ENCODE measurements at places on chromosomes 5 and 9. TPM values are rescaled to one million over a fixed set of nuclear protein-coding genes. Genes with fewer than 3 reads are reported as not detected.

DNA sequence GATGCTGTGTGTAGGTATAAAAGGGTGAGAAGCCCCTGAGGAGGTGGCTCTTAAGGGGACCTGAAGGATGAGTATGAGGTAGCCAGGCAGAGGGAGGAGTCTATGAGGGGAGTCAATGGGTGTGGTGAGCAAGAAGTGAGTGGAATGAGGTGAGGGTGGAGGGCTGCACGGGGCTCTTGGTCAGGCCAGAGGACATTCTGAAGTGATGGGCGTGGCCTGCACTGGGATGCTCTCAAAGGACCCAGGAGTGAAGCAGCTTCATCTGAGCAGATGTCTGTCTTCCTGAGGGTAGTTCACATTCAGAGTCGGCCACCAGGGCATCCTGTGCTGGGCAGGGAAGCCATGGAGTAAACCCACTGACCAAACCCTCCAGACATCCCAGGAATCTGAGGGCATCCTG lies 45.1 kb upstream of the SAP30L start:
- DNase-seq, result no peak

- no peak for DNase-seq
Measured at GRCh38 chr5:61732796-61733195, 400.7 kb downstream of the ZSWIM6 start.

DNA sequence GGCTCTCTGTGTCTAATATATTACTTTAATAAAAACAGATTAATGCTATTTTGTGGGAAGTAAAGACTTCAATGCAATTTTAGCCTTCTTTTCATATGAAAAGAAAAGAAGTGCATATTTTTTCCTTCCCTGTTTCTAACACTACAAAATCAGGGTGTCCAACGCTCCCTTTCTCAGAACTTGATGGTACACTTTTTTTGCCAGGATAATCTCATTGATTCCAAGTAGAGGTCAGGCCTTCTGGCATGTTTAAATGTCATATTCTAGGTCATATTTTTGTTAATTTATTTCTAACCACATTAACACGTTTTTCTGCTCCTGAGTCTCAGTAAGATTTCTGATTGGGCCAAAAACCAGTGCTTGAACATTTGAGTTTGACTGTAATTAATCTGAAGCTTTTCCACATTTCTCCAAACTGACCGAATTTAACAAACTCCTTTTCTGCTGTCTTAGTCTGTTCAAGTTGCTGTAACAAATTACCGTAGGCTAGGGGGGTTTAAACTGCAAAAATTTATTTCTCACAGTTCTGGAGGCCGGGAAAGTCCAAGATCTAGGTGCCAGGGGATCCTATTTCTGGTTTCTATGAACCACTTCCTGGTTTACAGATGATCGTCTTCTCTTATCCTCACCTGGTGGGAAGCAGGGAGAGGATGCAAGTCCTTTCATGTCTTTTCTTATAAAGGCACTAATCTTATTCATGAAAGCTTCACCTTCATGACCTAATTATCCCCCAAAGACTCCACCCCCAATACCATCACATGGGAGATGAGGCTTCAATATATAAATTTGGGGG lies 63.2 kb upstream of the ELL2 start:
- no peak for DNase-seq

GRCh38 chr5:115463983-115464382 lies 80.6 kb downstream of the FEM1C start:
- DNase-seq, result no peak

DNA sequence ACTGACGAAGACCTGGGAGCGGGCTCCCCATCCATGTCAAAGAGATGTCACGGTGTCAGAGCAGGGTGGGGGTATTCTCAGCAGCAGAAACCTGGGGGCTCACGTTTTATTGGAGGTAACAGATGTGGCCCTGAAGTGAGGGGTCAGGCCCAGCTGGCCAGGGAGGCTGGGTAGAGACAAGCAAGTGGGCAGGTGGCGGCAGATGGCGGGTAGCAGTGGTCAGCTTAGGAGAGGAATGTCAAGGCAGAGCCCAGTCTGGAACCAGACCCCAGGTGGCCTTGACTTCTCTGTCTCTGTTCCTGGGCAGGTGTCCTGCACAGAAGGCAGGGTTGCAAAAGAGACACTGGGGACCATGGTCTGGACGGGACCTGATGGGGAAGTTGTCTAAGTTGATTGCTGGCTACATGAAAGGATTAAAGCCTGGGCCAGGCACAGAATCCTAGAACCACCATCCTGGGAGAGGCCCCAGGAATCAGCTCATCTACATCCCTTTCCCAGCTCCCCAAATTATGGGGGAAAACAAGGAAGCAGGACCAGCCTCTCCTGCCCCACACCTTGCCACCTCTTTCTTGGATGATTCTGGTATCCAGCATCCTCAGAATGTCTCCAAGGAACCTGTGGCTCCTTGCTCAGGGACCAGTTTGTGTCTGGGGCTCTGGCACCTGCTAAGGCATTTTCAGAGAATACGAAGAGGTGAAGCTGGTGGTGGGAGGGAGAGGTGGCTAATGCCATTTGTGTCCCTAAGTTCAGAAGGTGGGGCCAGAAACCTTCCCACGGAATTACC lies 72.5 kb downstream of the AMBP start:
- DNase-seq, result no peak

DNA sequence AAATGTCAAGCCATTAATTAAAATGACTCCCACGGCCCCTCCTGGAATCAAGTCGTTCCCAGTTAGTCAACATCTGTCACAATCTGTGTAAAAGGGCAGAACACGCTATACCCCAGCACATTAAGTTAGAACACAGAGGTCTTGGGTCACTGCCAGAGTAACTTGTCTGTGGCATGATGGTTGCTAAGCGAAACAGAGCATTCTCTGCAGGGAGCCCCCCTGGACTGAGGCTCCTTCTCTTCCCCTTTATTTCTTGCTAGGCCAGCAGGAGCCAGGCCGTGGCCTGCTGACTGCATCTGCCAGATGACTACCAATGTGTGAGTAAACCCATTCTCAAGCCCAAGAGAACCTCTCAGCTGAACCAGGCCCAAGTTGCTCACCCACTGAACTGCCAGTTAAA lies 51.9 kb upstream of the ZBED3 start:
- DNase-seq, result no peak

- DNase-seq, result no peak
Measured at GRCh38 chr5:35822511-35822910, 34.2 kb upstream of the IL7R start.

GRCh38 chr9:137012694-137013570 lies 15.1 kb downstream of the ABCA2 start:
- DNase-seq, result no peak

- DNase-seq, result no peak
Measured at GRCh38 chr5:109558364-109558763, 131.4 kb upstream of the MAN2A1 start.

- no peak for DNase-seq
Measured at GRCh38 chr5:156330141-156330870, 3.3 kb downstream of the SGCD start.

- DNase-seq, result no peak
Measured at GRCh38 chr9:23375511-23375910, 450.5 kb downstream of the ELAVL2 start.

GRCh38 chr5:98308231-98308630 lies 465.2 kb upstream of the RGMB start:
- DNase-seq, result no peak

DNA sequence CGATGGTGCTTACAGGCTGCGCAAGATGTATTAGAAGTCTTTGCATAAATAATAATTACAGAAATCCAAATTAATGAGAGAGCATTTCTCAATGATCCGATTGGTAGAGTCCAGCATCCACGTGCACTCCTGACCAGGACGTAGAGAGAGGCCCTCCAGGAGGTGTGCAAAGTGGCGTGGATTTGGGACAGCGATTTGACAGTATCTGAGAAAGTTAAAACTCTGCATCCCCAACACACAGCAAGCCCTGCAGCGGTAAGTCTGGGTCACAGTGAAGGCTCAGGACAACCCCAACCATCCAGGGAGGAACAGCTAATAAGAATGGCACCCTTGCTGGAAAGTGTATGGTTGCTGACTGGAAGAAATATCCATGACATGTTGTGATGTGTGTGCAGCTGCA lies 180.2 kb downstream of the AUH start:
- DNase-seq, result no peak

DNA sequence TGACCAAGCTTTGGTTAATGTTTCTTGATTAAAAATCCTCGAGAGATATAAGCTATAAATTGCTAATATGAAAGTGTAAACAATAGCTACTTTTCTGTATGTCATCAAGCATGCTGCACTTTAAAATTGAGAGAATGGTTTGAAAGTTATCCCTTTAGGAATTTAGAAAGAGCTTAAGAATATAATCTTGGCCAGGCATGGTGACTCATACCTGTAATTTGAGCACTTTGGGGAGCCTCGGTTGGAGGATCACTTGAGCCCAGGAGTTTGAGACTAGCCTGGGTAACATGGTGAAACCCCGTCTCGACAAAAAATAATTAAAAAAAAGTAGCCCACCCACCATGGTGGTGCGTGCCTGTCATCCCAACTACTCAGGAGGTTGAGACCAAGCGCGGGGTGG lies 12.2 kb upstream of the MROH2B start:
- DNase-seq, result no peak

GRCh38 chr9:19379697-19380046 lies 364 bp downstream of the RPS6 start:
- DNase-seq, result no peak

- DNase-seq, result no peak
Measured at GRCh38 chr9:104826911-104827310, 63.0 kb downstream of the NIPSNAP3B start.

DNA sequence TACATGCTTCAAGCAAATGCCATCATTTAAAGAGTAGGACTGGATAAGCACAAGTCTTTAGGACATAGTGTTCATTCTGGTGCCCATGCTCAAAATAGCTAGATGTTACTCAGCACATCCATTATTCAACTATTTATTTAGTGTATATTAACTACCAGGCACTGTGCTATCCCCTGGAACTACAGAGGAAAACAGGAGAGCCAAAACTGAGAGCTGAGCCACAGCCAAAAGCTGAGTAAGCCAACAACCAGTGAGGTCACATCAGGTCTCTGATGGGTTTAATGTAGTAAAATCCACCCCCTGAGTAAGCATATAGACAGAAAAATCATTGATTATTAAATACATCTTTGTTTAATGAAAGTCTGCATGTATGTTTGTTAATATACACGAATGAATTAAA lies 469.3 kb upstream of the DMAC1 start:
- no peak for DNase-seq

FAM221B gene
- total RNA-seq, result not detected

DMRT3 gene
- not detected for total RNA-seq

MAMDC4 gene
- 6.1 TPM for total RNA-seq

SH3GL2 gene
- not detected for total RNA-seq

FGF10 gene
- not detected for total RNA-seq

FSTL4 gene
- 1.7 TPM for total RNA-seq

Measured in activated B cell treated with CpG ODN at 0.5 μM for 24 hours (primary cell).